Fibroblast of skin of right quadriceps (primary cell): ENCODE measurements at places on chromosomes 2 and 18.
A peak's percentile ranks its signal among the peaks of the same experiment; 100 is the strongest.

- DNase-seq: no peak
Measured at GRCh38 chr18:22988208-22988607, 55.1 kb downstream of the RBBP8 start.

DNA sequence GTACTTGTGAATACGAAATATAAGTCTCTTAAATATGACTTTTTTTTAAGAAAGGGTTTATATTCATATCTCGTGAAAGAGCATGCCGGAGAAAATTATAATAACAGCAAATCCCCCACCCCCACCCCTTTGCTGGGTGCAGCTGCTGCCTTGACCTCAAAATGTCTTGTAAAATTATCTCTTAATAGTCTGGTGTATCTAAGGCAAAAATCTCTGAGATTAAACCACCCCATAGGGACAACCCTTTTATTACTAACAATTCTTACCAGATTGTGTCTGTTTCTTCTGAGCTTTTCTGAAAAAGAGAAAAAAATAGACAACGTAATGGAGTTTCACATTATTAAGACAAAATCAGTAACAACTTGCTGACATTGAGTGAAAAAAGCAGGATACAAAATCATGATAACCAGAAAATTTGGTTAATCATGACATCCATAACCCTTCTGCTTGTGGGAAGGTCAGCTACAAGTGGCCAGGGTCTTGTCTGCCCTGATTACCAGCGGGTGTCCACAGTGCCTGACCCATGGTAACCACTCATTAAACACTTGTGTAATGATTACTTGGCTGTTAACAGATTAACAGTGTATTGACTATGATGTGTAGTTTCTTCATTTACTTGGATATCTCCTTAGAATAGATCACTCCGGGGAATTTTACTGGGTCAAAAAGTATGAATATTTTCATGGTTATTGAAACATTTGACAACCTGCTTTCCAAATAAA lies 1.5 kb downstream of the STRADB start:
- DNase-seq: no peak

GRCh38 chr2:186526281-186526680 lies 40.2 kb downstream of the ZC3H15 start:
- no peak for DNase-seq

- DNase-seq: peak; percentile 42
Measured at GRCh38 chr2:158998551-158999248, 30.3 kb downstream of the TANC1 start.

DNA sequence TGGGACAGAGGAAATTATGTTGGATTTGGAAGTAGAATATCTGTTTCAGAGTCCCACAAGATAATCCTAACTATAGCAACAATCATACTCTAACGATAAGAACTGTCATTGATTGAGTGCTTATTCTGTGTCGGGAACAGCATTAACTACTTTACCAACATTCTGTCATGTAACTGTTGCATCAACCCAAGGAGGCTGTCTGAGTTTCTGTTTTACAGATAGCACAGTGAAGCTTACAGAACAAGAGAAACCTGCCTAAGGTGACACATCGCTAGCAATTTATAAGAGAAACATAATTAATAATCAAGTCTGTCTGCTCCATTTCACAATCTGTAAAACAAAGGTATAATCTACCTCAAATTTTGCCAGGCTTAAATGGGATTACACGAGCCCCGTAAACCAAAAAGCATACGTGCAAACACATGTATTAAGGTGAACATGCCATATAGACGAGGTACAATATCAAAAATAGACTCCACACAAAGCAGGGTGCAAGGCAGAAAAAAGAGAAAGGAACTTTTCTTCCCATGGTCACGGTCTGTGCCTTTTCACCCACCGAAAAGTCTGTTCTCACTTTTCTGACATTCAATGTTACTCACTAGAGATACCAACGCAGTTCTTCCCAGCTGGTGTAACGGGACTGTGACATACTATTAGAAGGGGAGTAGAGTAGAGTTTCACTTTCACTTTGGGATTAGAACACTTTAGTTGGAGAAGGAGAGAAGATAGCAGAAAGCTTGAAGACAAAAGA lies 37.2 kb upstream of the SLC8A1 start:
- peak; percentile 39 for DNase-seq

- DNase-seq: no peak
Measured at GRCh38 chr18:39421276-39421675, 1855.7 kb upstream of the CELF4 start.

GRCh38 chr2:197256021-197256420 lies 54.6 kb downstream of the ANKRD44 start:
- no peak for DNase-seq

DNA sequence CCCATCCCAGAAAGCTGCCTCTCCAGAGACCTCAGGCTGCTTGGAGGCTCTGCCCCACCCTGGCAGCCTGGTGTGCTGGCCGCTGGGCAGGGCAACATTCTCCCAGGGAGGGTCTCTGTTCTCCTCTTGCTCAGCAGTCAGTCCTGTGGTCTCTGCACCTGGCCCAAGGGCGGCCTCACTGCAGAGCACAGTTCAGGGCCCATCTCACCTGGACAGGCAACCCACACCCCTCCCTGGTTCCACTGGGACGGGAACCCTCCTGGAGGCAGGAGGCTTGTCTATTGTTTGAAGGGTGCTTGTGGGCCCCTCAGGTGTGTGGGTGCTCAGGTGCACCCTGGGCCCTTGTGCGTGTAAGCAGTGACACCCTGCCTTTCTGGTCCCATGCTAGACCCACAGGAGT lies 67.2 kb upstream of the OTOS start:
- no peak for DNase-seq

- no peak for DNase-seq
Measured at GRCh38 chr2:142745691-142746090, 131.8 kb upstream of the KYNU start.

DNA sequence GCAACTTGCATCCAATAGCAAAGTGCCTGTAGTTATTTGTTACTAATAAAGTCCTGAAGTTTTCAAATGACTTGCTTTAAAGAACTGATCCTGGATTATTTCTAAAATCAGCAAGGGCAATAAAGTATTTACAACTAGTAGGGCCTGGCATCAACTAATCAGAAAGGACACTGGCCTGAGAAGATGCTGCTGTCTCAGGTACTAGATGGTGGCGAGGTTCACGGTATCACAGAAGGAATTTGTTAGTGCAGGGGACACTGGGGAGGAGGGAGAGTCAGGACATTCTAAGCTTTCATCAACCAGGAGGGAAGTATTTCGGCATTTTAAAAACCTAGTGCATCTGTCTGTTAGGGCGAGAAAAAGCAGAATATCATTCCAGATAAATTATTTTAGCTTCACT lies 440.2 kb upstream of the LYPD1 start:
- no peak for DNase-seq

DNA sequence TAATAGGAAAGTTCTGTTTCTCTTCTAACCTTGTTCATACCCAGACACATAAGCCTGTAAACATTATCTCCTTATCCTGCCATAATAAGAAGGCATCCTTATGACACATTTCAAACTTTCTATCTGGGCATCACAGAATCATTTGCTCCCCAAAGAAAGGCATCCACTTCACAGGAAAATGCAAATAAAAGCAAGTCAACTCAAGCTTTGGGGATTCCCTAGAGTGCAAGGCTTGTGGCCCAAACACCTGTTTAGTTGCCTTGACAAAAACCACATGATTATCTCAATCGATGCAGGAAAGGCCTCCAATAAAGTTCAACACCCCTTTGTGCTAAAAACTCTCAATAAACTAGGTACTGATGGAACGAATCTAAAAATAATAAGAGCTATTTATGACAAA lies 195.7 kb upstream of the GALNT5 start:
- DNase-seq: no peak

- peak; percentile 86 for DNase-seq
Measured at GRCh38 chr18:3466045-3466444, 16.1 kb downstream of the TGIF1 start.

- peak; percentile 84 for DNase-seq
Measured at GRCh38 chr2:39743269-39743776, 35.7 kb downstream of the THUMPD2 start.

GRCh38 chr2:200104015-200104414 lies 148.6 kb downstream of the MAIP1 start:
- DNase-seq: peak; percentile 65

- DNase-seq: no peak
Measured at GRCh38 chr2:134892282-134893035, 26.2 kb upstream of the CCNT2 start.

GRCh38 chr2:171811245-171811628 lies 82.8 kb downstream of the SLC25A12 start:
- DNase-seq: peak; percentile 47

- no peak for DNase-seq
Measured at GRCh38 chr2:145018502-145018901, 498.6 kb upstream of the ZEB2 start.

DNA sequence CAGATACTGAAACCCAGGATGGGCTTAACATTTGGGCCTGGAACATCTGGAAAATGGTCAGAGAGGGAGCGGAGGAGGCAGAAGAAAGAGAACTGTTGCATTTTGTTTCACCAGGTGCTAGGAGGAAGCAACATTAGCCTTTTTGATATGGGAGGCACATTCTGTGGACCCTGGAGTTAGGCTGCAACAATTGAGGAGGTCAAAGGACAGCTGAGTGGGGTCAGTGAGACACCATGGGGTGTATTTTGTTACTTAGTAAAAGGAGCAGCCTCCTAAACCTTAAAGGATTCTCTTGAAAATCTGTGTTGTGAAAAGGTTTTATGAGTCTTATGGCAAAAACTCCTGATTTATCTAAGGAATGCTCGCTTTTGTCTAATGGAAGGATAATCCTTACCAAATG lies 124.9 kb downstream of the GREB1L start:
- DNase-seq: no peak

- DNase-seq: peak; percentile 43
Measured at GRCh38 chr2:200297989-200298388, 8.5 kb upstream of the SPATS2L start.

GRCh38 chr2:16207151-16207550 lies 266.8 kb downstream of the MYCN start:
- DNase-seq: no peak

DNA sequence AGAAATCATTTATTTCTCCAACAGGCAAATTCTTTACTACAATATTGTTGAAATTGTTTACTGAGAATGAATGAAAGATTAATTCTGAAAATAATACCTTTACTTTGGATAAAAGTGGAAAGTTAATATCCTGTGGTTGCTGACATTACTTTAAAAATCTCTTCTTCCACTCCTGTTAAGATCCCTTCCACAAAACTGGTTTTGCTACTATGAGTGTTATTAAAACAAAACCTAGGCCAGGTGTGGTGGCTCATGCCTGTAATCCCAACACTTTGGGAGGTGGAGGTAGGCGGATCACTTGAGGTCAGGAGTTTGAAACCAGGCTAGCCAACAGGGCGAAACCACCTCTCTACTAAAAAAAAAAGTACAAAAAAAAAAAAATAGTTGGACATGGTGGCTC lies 123.9 kb upstream of the CCDC150 start:
- DNase-seq: no peak

DNA sequence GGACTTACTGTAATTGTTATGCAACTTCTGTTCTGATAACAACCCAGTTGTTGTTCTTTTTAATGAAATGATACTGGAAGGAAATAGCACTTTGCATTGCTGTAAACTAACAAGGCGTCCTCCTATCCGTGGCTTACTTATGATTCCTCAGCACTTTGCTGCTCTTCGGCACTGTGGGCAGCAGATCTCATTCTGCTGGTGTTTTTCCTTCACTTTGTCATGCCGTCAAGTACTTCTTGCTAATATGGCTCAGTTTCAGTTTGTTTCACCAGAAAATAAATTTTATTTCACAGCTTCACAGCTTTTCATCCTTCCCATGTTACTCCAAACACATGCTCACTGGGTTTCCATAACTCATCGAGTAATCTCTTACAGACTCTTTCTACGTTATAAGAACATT lies 289.3 kb downstream of the MEIS1 start:
- no peak for DNase-seq

DNA sequence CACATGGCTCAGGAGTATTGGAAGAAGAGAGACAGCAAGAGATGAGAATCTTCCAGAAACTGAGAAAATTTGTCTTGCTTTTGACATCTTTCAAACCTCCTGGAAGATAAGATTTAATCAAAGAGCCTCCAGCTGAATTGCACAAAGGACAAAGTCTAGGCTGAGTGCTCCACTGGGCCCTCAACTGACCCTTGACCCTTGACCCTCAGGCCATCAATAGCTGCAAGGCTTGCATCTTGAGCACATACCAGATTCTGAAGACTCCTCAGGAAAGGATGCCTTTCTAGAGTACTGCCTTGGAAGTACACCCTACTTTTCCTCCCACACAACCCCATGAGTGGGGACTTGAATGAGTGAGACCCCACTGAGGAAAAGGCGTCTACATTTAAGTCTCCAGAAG lies 1125.5 kb downstream of the BCL11A start:
- no peak for DNase-seq

DNA sequence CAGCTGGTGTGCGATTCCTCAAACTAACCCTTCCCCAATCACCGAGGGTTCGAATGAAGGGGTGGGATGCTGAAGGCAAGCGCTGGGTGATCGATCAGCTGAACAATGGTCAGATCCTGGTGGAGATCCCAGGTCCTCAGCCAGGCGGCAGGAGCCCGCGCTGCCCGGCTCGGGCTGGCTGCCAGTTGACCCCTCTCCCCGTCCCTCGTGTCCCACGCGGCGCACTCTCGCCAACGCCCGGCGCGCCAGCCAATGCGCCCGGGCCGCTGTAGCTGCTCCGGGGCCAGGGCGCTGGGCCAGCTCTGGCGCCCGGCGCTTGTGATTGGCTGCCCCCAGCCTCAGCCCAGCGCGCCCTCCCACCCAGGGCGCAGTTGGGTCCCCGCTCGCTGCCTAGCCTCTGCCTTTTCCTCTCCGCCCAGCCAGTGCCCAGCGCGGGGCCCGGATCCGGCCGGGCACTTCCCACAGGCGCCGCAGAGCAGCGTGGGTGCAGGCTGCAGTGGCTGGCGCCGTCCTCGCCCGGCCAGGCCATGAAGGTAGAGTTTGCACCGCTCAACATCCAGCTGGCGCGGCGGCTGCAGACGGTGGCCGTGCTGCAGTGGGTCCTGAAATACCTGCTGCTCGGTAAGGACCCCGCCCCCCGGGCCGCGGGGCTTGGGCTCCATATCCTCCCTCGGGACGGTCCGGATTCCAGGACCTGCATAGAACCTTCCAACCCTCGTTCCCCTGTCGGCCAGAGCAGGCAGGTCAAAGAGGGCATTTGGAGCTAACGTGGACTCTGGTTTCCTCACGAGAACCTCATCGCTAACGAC lies at the start of gene MOGAT1:
Gene MOGAT1 (plus strand): TSS at position 400 of the 809 bp plus-strand sequence. CDS start 128 bp downstream, at position 528.
- no peak for DNase-seq

- no peak for DNase-seq
Measured at GRCh38 chr2:173998386-173998785, 33.2 kb upstream of the SP3 start.

DNA sequence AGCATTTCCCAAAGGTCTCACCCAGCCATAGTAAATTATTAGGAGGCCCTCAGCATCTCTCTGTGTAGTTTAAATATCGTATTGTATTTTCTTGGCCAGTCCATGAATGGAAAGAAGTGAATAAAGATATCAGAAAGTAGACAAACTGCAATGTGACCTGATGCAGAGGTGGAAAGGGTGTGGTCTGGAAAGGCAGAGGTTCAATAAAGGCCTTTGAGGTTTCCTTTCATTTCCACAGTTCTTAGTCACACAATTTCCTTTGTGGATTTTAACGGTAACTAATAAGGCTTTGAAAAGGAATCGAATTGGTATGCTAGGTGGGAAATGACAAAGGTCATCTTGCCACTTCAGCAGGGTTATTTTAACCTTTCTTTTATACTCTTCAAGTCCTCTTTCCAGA lies 20.1 kb upstream of the WIPF1 start:
- no peak for DNase-seq
